ENCODE measurements at places on chromosomes 3 and 15. TPM values are rescaled to one million over a fixed set of nuclear protein-coding genes. Genes with fewer than 3 reads are reported as not detected.

The PROK2 gene
- total RNA-seq, result not detected

DNA sequence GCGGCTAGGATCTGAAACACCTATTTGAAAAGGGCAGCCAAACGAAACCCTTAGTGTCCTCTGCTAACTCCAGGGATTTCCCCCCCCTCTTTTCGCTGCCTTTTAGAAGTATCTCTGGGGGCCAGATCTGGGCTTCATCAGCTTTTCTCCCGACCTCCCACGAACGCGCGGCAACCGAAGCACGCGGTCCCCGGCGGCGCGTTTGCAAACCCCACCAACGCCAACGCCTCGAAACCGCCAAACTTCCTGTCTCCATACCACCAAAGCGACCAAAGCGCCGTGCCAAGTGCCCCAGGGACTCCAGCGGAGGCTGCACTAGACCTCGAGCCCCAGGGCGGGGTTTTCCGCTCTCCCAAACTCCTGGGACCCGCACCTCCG is 155.8 kb upstream of the FRMD4B start:
- peak overlapping the region; percentile 11 for H3K27ac ChIP-seq
- H3K27me3 ChIP-seq, result no peaks in the 10 kb centered on the region
- peak overlapping the region; percentile 41 for H3K4me3 ChIP-seq
- DNase-seq, result no peak
- no peaks in the 10 kb centered on the region for H3K36me3 ChIP-seq

The SCAANT1 gene
- not detected for total RNA-seq

DNA sequence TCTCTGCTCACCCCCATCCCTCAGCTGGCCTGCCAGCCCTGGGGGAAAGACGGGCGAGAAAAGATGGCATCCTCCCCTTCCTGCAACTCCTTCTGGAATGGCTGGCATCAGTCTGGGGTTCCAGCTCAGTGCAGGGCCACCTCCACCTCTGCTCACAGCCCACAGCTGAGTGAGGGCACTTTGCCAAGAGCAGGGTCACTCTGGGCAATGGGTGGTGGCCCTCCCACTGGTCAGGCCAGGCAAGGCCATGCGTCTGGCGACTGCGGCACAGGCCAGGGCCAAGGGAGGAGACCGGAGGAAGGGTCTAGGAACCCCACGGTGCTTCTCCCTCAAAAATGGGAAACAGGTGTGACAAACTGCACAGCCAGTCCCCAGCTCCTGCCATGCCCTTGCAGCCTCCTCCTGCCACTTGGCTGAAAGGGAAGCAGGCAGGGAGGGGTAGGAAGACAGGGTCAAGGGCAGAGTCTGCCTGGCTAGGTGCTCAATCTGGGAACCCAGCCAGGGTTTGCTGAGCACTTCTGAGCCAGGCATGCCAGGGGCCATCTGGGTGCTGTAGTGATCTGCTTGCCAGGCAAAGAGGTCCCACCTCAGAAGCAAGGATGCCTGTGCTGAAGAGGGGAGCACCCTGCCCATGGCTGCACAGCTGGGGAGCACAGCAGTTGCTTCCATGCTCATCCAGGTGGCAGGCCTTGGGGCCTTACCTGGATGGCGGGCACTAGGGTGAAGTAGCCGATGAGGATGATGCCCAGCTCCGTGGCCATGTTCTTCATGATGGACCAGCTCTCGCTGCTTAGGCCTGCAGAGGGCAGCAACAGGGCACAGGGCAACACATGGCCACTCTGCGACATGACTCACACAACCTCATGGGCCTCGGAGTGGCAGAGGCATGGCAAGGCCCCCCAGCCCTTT is 41.2 kb downstream of the PTPN23 start:
- no peak overlapping the region for H3K4me3 ChIP-seq
- peaks cover 90% of the 10 kb centered on the region for H3K36me3 ChIP-seq

GRCh38 chr3:176785171-176785570 is 412.1 kb downstream of the TBL1XR1 start:
- no peaks in the 10 kb centered on the region for H3K4me1 ChIP-seq
- H3K4me3 ChIP-seq, result no peak overlapping the region

DNA sequence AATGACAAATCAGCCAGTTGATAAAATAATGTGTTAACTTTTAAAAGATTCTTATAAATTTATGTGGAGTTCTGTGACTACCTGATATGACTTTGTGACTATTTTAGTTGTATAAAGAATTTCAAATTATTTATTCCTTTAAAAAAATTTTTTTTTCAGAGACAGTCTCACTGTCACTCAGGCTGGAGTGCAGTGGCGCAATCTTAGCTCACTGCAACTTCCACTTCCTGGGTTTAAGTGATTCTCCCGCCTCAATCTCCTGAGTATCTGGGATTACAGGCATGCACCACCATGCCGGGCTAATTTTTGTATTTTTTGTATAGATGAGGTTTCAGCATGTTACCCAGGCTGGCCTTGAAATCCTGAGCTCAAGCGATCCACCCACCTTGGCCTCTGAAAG is 48.5 kb downstream of the MBNL1 start:
- H3K4me1 ChIP-seq, result peaks cover 57% of the 10 kb centered on the region
- H3K4me3 ChIP-seq, result no peak overlapping the region
- no peaks in the 10 kb centered on the region for H3K27me3 ChIP-seq
- no peaks in the 10 kb centered on the region for H3K36me3 ChIP-seq
- peak overlapping the region; percentile 75 for H3K27ac ChIP-seq
- no peak for DNase-seq

- no peak overlapping the region for H3K4me3 ChIP-seq
- no peak for DNase-seq
- H3K27me3 ChIP-seq, result no peaks in the 10 kb centered on the region
These were observed 44.5 kb downstream of the TMEM44 start for GRCh38 chr3:194588741-194589140.

The SRGAP3 gene
- total RNA-seq, result 18.0 TPM

The GPR176 gene
- total RNA-seq, result 13.5 TPM

The KY gene
- not detected for total RNA-seq

The CALML4 gene
- 7.5 TPM for total RNA-seq

DNA sequence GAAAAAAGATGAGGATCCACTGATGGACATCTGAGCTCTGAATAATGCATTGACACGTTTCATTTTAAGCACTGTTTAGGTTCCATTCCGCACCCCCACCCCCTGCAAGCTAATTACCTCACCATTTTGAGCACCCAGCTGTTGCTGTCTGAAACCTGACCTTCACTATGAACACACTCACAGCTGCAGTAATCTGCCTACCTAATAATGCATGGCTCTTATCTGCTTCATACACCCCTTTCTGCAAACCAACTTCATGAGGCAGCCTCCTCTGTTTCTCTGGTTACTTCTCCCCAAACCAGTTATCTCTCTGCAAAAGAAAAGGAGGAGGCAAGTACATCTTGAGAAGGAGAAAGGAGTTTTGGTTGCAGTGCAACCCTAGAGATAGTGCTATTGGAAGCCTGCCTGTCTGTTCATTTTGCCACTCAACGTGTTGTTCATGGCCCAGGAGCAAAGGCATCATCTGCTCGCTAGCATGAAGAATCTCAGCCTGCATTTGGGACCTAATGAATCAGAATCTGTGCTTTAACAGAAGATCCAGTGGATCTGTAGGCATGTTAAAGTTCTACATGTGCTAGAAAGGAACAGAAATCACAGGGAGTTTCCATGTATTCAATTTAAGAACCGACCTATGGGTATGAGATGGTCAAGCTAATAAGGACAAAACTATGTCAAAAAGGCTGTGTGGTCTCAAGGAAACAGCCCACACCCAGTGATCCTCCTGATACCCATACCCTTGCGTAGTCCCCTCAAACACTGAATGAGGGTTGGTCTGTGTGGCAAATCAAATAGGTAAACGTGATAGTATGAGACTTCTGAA is 87.2 kb downstream of the MB21D2 start:
- DNase-seq, result no peak
- no peak overlapping the region for H3K27ac ChIP-seq
- no peaks in the 10 kb centered on the region for H3K27me3 ChIP-seq
- H3K36me3 ChIP-seq, result no peaks in the 10 kb centered on the region
- no peak overlapping the region for H3K4me3 ChIP-seq

- H3K27me3 ChIP-seq, result no peaks in the 10 kb centered on the region
- no peak overlapping the region for H3K27ac ChIP-seq
- no peak overlapping the region for H3K4me3 ChIP-seq
- no peaks in the 10 kb centered on the region for H3K4me1 ChIP-seq
These were observed 47.0 kb downstream of the GNB4 start for GRCh38 chr3:179404307-179404706.

DNA sequence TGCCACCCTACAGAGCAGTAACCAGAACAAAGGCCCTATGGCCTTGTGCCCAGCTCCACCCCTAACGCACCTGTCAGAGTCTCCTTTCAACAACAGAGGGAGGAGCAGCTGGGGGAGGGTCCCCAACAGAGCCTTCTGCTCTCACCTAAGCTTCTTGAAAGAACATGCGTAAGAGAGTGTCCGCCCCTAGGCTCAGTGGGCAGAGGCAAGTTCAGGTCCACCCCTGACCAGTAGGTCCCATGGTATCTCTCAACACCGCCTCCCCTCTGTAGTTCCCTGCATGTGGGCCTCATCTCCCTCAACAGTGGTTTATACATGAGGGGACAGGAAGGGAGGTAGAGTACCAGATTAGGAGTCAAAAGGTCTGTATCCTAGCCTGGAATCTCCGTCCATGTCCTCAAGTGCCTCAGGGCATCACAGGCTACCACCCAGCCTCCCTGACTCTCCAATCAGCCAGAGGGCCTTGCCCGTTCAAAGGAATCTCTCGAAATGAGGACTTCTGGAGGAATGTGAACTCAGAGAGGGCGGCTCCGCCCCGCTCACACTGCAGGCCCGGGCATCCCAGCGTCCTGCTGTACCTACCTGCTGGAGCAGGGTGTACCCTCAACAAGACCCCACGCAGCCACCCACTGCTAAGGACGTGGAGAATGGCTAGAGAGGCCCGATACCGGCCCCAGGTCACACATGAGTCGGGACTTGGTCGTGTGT is 680 bp downstream of the POC1A start:
- H3K4me3 ChIP-seq, result peak overlapping the region; percentile 94
- H3K27ac ChIP-seq, result peak overlapping the region; percentile 88
- peaks cover 9% of the 10 kb centered on the region for H3K4me1 ChIP-seq
- no peaks in the 10 kb centered on the region for H3K36me3 ChIP-seq
- DNase-seq, result no peak

GRCh38 chr3:43246976-43247375 is 39.4 kb upstream of the SNRK start:
- H3K36me3 ChIP-seq, result no peaks in the 10 kb centered on the region
- no peak overlapping the region for H3K4me3 ChIP-seq

- no peak overlapping the region for H3K4me3 ChIP-seq
- no peak overlapping the region for H3K27ac ChIP-seq
- H3K4me1 ChIP-seq, result peaks cover 36% of the 10 kb centered on the region
- DNase-seq, result no peak
These were observed 46.7 kb downstream of the THBS1 start for GRCh38 chr15:39627451-39628143.

The ZNF501 gene
- total RNA-seq, result 4.2 TPM

The FBXW12 gene
- total RNA-seq, result not detected

DNA sequence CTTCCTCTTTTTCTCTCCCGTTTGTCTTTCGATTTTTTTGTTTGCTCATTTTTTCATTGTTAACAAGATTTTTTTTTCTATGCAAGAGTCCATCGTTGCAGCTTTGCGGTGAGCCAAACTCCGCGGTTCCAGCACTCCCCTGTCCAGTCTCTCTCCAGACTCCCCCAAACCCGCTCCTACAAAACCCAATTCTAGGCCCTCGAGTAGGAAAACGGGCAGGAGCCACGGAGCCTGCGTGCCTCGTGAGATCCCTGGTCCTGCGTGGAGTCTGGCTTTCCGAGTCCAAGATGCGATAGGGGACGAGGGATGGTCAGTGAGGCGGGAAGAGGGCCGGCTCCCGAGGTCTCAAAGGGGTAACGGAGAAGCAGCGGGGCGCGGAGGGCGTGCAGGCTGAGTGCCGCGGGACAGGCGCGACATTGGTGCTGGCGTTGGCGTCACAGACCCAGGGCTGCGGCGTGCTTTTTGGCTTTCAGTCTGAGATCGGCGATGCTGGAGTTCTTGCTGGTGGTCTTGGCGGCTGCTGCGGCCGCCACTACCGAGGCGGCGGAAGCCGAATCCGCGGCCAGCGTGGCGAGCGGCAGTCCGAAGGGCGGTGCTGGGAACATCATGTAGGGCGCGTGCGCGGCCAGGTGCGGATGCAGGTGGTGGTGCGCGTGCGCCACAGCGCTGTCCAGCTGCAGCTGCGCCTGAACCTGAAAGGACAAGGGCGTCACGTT is 8.5 kb downstream of the SHOX2 start:
- DNase-seq, result no peak
- H3K27me3 ChIP-seq, result no peaks in the 10 kb centered on the region
- H3K36me3 ChIP-seq, result no peaks in the 10 kb centered on the region

The TTLL13 gene
- total RNA-seq, result not detected

GRCh38 chr3:135929670-135930069 is 35.9 kb upstream of the PPP2R3A start:
- H3K4me3 ChIP-seq, result no peak overlapping the region
- peak; percentile 30 for DNase-seq
- no peaks in the 10 kb centered on the region for H3K4me1 ChIP-seq
- no peak overlapping the region for H3K27ac ChIP-seq
- H3K27me3 ChIP-seq, result no peaks in the 10 kb centered on the region

GRCh38 chr3:141261472-141262307 is 30.1 kb downstream of the PXYLP1 start:
- no peak overlapping the region for H3K27ac ChIP-seq
- no peak overlapping the region for H3K4me3 ChIP-seq
- no peaks in the 10 kb centered on the region for H3K27me3 ChIP-seq
- H3K36me3 ChIP-seq, result peaks cover 31% of the 10 kb centered on the region
- no peak for DNase-seq

The PCOLCE2 gene
- total RNA-seq, result 38.5 TPM

The CIDEC gene
- total RNA-seq, result 72.4 TPM

DNA sequence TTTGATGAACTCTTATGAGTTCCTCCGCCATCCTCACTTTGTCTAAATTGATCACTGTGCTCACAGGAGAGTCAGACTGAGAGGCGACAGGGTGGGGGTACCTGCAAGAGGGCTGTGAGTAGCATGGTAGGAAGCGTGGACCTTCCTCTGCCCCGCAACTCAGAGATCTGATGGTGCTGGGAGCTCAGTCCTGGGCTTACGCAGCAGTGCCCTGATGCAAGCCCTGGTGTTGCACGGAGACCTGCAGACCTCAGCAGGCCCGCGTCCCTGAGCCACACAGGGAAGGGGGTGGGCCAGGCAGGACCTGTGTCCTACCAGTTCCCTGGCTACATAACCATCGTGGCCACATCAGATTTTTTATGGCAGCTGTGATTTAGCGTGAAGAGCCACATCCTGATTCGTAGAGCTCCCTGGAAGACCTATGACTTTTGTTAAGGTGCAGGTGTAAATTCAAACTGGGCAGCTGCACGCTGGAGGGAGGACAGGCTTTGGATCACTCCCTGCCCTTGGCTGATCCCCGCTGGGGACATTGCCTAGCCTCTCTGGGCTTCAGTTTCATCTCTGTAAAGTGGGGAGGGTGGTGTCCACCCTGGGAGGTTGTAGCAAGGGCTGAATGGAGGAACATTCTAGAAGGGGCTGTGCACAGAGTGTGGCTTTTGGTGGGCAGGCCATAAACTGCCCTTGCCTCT is 176.1 kb downstream of the KLF13 start:
- H3K4me1 ChIP-seq, result no peaks in the 10 kb centered on the region
- no peak for DNase-seq
- no peak overlapping the region for H3K27ac ChIP-seq
- no peaks in the 10 kb centered on the region for H3K36me3 ChIP-seq
